Neural crest cell (in vitro differentiated cells): ENCODE measurements at places on chromosomes 13 and 19.

DNA sequence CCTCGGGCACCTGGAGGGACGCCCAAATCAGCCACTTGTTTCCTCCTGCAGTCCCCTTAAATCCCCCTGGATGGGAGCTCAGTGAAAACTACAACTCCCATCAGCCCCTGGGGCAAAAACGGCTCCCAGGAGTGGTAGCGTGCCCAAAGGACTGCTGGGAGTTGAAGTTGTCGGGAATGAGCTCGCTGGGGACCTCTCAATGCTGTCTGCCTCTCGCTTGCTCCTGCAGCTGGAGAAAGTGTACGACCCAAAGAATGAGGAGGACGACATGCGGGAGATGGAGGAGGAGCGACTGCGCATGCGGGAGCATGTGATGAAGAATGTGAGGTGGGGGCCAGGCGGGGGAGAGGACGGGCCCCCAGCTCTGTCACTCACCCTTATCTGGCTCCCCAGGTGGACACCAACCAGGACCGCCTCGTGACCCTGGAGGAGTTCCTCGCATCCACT lies 14.7 kb upstream of the DHDH start:
- peak overlapping the region; percentile 43 for H3K27ac ChIP-seq
- peaks cover 17% of the 10 kb centered on the region for H3K36me3 ChIP-seq
- H3K4me3 ChIP-seq: no peak overlapping the region
- DNase-seq: peak; percentile 44
- no peaks in the 10 kb centered on the region for H3K4me1 ChIP-seq

DNA sequence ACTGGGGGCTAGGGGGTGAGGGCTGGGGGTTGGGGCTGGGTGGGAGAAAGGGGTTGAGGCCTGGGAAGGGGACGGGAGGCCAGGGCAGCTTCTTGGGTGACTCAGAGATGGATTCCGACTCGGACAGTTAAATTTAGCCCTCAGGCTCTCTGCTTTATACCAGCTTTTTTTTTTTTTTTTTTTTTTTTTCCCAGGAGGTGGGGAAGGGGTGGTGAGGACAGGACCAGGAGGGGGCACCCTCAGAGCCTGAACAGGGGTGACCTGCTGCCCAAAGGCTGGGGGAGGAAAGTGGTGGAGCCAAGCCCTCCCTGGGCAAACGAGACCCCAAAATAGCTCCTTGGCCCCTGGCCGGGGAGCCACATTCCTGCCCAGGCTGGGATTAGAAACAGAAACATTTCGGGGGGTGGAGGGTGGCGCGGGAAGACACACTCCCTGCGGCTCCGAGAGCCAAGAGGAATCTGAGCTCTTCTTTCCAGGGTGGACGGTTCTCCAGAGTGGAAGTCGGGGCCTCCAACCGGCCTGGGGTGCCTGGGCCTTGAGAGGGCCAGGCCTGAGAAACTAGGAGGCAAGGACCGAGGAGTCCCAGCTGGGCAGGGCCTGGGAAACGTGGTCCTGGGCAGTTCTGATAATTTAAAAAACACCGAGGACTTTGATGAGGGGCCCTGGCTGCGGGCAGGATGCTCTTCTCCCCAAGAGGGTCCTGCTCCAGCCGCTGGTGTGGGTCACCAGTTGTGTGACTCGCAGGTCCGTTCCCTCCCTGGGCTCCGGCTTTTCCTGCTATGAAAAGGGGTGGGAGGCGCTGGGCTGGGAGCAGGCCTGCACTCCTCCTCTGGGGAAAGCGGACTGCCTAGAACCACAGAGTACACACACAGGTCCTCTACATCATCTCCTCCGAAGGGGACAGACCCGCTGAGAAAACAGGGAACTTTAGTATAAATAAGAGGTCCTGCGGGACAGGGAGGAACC lies 813 bp upstream of the DMPK start:
- peaks cover 28% of the 10 kb centered on the region for H3K4me1 ChIP-seq
- no peak for DNase-seq
- H3K4me3 ChIP-seq: peak overlapping the region; percentile 59
- H3K27me3 ChIP-seq: peaks cover 10% of the 10 kb centered on the region
- H3K27ac ChIP-seq: peak overlapping the region; percentile 19

DNA sequence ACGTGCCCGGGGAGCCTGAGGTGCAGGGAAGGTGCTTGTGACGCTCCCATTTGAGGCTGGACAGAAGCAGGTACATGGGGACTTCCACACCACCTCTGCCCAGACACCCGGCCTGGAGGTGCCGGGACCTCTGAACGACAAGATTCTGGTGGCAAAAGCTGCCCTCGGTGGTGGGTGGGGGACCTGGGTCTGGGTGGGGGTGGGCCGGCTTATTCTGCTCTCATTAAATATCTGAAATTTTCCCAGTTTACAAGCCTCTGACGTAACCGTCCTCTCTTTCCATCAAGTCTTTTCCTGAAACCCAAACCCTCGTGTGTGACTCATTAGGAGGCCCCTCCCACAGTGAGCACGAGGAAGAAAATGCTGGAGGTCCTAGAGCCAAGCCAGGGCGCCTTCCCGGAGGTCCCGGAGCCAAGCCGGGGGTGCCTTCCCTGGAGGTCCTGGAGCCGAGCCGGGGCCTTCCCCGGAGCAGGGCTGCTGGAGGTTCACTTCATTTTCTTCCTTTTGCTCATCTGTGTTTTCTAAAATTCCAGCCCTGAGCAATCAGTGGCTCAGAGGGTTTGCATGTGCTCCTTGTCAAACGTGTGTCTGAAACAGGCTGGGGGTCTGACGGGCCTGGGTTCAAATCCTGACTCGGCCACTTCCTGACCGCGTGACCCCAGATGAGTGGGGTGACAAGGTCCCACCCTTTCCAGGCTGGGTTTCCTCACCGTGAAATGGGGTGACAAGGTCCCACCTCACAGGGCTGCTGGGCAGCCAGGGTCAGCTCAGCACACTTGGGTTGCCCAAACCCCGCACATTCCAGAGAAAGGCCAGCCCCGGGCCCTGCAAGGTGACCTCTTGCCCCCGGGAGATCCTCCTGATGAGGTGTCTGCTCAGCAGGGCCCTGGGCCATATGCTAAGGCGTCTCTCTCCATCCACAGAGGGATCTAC lies 10.0 kb downstream of the CFD start:
- H3K27ac ChIP-seq: no peak overlapping the region
- H3K4me1 ChIP-seq: peaks cover 4% of the 10 kb centered on the region
- H3K27me3 ChIP-seq: peaks cover 16% of the 10 kb centered on the region
- no peak for DNase-seq

GRCh38 chr13:40787062-40787461 lies 2.3 kb upstream of the SLC25A15 start:
- H3K27ac ChIP-seq: peak overlapping the region; percentile 43
- H3K27me3 ChIP-seq: no peaks in the 10 kb centered on the region
- no peak for DNase-seq
- H3K36me3 ChIP-seq: no peaks in the 10 kb centered on the region
- peak overlapping the region; percentile 76 for H3K4me3 ChIP-seq

DNA sequence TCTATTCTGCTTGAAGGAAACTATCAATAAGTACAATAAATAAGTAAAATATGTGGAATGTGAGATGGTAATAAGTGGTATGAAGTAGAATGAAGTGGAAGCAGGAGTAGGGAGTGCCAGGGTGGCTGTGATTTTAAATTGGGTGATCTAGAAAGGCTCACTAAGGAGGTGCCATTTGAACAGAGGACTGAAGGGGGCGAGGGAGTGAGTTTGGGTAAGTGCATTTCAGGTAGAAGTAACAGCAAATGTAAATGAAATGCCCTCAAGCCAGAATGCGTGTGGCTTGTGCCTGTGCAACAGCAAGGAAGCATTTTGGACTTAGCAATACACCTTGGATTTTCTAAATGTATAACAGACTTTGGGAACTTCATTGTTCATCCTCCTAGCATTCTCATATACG lies 77.1 kb downstream of the CCNA1 start:
- no peaks in the 10 kb centered on the region for H3K27me3 ChIP-seq
- H3K36me3 ChIP-seq: no peaks in the 10 kb centered on the region
- no peak for DNase-seq
- H3K4me3 ChIP-seq: no peak overlapping the region

DNA sequence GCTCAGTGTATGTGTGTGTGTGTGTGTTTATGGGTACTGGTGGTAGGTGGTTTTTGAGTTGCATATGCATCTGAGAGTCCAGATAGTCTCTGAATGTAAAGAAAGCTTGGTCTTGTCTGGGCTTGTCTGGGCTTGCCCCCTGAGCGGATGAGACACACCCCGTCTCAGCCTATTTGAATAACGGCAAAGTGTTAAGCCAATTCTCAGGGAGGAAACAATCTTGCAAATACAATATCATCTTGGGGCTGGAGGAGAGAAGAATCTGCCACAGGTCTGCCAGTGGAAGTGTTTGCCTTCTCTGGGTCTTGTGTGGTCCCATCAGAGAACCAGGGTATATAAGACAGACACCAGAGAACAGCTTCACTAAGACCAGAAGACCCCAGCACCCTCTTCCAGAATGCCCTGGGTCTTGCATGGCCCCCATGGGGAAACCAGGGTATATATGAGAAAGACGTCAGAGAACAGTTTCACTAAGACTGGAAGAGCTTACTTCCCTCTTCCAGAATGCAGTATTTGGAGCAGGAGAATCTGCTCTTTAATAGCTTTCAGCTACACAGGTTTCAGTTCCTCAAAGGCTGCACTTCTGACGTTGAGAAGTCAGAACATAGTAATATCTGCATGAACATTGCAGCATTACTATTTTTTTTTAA lies 13.3 kb downstream of the CD70 start:
- peaks cover 26% of the 10 kb centered on the region for H3K27me3 ChIP-seq
- DNase-seq: no peak
- no peaks in the 10 kb centered on the region for H3K36me3 ChIP-seq
- no peaks in the 10 kb centered on the region for H3K4me1 ChIP-seq
- no peak overlapping the region for H3K27ac ChIP-seq

- no peak overlapping the region for H3K4me3 ChIP-seq
- H3K4me1 ChIP-seq: no peaks in the 10 kb centered on the region
- DNase-seq: no peak
- no peak overlapping the region for H3K27ac ChIP-seq
- no peaks in the 10 kb centered on the region for H3K27me3 ChIP-seq
Measured at GRCh38 chr19:56750658-56751057, 79.1 kb upstream of the ZNF835 start.

DNA sequence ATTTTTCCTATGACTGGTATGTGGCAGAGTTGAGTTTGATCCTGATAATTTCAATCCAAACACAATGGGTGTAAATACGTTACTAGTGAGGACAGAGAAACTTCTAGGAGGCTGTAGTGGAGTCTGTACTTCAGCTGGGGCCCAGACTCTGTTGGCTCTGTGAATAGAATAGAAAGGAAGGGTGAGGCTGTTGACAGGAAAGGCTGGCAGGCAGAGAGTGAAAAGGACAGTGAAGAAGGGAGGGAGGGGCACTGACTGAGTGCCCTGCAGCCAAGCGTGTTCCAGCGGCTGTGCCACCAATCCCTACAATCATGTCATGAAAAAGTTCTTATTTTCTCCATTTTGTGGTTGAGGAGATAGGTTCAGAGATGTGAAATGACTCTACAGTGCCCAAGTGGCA lies 80.5 kb downstream of the MBNL2 start:
- H3K4me1 ChIP-seq: peaks cover 18% of the 10 kb centered on the region
- no peak for DNase-seq
- H3K27ac ChIP-seq: no peak overlapping the region
- H3K4me3 ChIP-seq: no peak overlapping the region
- H3K36me3 ChIP-seq: no peaks in the 10 kb centered on the region
- no peaks in the 10 kb centered on the region for H3K27me3 ChIP-seq

DNA sequence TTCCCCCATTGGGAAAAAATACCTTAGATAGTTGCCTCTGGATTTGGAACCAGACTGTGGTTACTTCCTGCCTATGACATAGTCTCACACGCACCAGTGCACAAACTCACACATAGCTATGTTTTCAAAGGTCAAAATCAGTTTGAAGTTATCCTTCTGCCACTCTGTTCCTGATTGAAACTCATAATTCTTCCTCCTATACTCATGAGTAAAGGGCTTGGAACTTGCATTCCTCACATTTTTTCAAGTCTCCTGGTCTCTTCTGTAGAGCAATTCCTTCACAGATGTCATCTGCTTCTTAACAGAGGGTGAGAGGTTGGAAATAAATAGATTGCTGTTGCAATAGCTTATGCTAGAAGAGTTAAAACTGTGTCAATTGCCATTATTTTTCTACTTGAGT lies 18.6 kb upstream of the POSTN start:
- peaks cover 2% of the 10 kb centered on the region for H3K36me3 ChIP-seq
- no peak for DNase-seq
- H3K27ac ChIP-seq: no peak overlapping the region
- H3K4me1 ChIP-seq: peaks cover 16% of the 10 kb centered on the region
- no peaks in the 10 kb centered on the region for H3K27me3 ChIP-seq
- H3K4me3 ChIP-seq: no peak overlapping the region

- H3K36me3 ChIP-seq: no peaks in the 10 kb centered on the region
- peak; percentile 20 for DNase-seq
- H3K27me3 ChIP-seq: no peaks in the 10 kb centered on the region
Measured at GRCh38 chr13:74132776-74133656, 1.2 kb downstream of the KLF12 start.

GRCh38 chr19:38006361-38007045 lies 99.5 kb downstream of the SIPA1L3 start:
- no peak overlapping the region for H3K4me3 ChIP-seq
- no peaks in the 10 kb centered on the region for H3K27me3 ChIP-seq
- H3K27ac ChIP-seq: peak overlapping the region; percentile 1
- peaks cover 17% of the 10 kb centered on the region for H3K4me1 ChIP-seq
- no peak for DNase-seq

- no peak overlapping the region for H3K27ac ChIP-seq
- H3K27me3 ChIP-seq: no peaks in the 10 kb centered on the region
- H3K4me1 ChIP-seq: no peaks in the 10 kb centered on the region
- H3K36me3 ChIP-seq: no peaks in the 10 kb centered on the region
Measured at GRCh38 chr13:24381541-24382265, 72.3 kb downstream of the C1QTNF9 start.

- peaks cover 7% of the 10 kb centered on the region for H3K4me1 ChIP-seq
- no peak overlapping the region for H3K4me3 ChIP-seq
- H3K27ac ChIP-seq: no peak overlapping the region
- H3K27me3 ChIP-seq: no peaks in the 10 kb centered on the region
- H3K36me3 ChIP-seq: no peaks in the 10 kb centered on the region
Measured at GRCh38 chr19:2032296-2032941, 16.9 kb upstream of the BTBD2 start.

GRCh38 chr19:2331601-2332246 lies 3.2 kb downstream of the SPPL2B start:
- H3K4me3 ChIP-seq: peak overlapping the region; percentile 84
- H3K4me1 ChIP-seq: peaks cover 57% of the 10 kb centered on the region
- H3K27me3 ChIP-seq: peaks cover 2% of the 10 kb centered on the region
- peak overlapping the region; percentile 71 for H3K27ac ChIP-seq
- DNase-seq: no peak

DNA sequence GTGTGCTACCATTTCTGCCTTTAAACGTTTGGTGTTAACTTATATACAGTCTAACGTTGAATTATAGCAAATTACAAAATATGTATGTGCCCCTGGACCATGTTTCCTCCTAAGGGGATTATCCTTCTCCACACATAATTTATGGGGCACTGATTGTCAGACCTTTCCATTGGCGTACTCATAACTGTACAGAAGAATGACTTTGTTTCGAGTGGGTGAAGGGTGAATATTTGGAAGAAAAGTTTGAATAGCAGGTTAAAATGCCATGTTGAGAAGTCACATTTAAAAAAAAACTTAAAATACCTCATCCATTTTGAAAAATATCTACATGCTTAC lies 58.8 kb downstream of the SLC10A2 start:
- H3K4me1 ChIP-seq: no peaks in the 10 kb centered on the region
- DNase-seq: no peak
- H3K36me3 ChIP-seq: no peaks in the 10 kb centered on the region
- no peak overlapping the region for H3K27ac ChIP-seq
- no peak overlapping the region for H3K4me3 ChIP-seq

- H3K36me3 ChIP-seq: peaks cover 7% of the 10 kb centered on the region
- peak overlapping the region; percentile 72 for H3K4me3 ChIP-seq
- DNase-seq: no peak
- H3K27me3 ChIP-seq: peaks cover 3% of the 10 kb centered on the region
Measured at GRCh38 chr13:112712451-112713207, 22.8 kb downstream of the ATP11A start.

- H3K27ac ChIP-seq: no peak overlapping the region
- H3K4me3 ChIP-seq: peak overlapping the region; percentile 54
- no peak for DNase-seq
- peaks cover 18% of the 10 kb centered on the region for H3K4me1 ChIP-seq
- peaks cover 10% of the 10 kb centered on the region for H3K36me3 ChIP-seq
Measured at GRCh38 chr19:10831987-10832938, 3.7 kb downstream of the TMED1 start.
